ENCODE measurements at places on chromosomes 16 and 17. TPM values are rescaled to one million over a fixed set of nuclear protein-coding genes. Genes with fewer than 3 reads are reported as not detected.

GRCh38 chr17:49013311-49014213 lies 16.4 kb downstream of the IGF2BP1 start:
- DNase-seq: no peak

Gene ABI3
- total RNA-seq: 48.5 TPM

DNA sequence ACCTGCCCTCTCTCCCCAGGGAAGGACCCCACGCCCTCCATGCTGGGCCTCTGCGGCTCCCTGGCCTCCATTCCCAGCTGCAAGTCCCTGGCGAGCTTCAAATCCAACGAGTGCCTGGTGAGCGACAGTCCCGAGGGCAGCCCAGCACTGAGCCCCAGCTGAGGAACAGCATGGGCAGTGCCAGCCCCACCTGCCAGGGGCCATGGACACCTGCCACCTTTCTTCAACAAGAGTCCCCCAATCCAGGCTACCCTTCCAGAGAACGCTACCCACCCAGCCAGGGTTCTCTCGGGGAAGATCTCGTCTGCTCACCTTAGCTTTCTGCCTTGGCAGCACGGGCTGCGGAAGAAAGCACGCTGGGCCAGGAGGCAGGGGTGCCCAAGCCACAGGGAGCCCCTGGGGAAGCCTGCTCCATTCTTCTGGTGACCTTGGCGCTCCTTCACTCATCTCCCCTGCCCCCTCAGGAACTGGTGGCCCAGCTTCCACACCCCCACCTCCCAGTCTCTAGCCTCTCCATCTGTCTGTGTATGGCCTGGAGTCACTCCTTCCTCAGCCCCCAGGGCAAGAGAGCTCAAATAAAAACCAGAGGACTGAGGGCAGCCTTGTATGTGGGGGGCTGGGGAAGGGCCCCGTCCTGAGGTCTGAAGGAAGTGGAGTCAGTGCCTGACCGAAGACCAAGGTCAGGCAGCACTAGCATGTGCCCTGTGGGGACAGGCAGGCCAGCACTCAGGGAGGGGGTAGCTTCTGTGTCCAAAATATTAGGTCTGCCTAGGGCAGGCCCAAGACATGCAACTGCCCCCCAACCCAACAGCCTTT lies 6.3 kb downstream of the SLC25A39 start:
- no peak for DNase-seq

DNA sequence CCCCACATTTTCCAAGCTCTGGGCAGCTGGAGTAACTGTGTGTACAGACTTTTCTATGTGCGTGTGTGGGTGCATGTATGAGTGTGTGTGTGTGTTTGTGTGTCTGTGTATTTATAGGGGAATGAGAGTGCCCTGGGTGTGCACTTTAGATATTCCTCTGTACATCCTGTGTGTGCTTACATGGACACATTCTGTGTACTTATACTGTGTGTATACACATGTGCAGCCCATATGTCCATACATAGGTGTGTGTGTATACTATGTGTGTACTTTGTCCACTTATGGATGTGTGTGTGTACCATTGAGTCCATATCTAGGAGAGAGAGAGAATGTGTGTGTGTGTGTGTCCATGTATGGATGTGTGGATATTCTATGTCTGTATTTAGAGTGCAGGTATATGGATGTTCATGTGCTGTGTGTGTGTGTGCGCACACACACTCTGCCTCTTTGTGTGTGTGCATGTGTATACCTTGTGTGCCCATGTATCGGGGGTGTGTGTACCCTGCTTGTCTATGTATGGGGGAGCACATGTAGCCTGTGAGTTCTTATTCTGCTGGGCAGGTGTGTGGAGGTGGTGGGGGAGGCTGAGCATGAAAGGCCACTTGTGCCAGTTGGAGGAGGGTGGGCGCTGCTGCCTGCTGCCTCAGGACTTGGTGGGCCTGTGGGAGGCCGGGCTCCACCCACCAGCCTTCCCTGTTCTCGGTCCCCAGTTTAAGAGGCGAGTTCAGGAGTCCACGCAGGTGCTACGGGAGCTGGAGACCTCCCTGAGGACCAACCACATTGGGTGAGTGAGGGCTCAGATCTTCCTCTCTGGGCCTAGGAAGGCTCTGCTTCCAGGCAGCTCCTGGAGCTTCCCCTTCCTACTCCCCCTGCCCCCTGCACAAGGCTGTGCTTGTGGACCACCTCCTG lies 11.1 kb downstream of the FMNL1 start:
- DNase-seq: no peak

DNA sequence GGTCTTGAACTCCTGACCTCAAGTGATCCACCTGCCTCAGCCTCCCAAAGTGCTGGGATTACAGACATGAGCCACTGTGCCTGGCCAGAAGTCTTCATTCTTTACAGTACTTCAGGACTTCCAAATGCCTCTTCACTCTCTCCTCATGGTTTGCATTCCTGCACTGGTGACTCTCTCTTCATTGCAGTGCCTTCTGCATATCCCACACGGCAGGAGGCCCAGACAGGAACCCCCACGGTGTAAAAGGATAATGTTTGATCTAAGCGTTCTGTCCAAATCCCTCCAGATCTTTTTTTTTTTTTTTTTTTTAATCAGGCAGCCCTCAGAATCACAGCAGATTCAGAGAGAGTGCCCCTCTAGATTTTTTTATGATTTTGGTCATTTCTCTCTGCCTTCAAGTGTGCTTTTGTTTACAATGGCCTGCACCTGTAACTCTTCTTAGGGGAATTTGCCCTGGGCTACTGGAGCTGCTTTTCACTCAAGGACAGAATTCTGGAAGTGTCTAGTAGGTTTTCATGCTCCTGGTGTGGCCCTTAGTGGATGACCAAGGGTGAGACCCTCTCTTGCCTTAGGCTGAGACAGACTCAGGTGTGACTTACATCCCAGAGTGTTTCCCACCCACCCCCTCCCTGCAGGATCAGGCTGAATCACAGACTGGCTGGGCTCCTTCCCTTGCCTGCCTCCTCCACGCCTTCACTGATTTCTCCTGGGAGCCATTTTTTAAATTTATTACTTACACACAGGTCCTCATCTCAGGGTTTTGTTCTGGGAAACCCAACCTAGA lies 19.8 kb upstream of the NF1 start:
- DNase-seq: no peak

All from CD8-positive, alpha-beta memory T cell (primary cell).